ENCODE measurements at places on chromosomes 1 and 21. TPM values are rescaled to one million over a fixed set of nuclear protein-coding genes. Genes with fewer than 3 reads are reported as not detected.

Gene PAPPA2
- under 0.01 TPM for total RNA-seq

Gene C2CD4D
- 0.25 TPM for total RNA-seq

Gene DCDC2B
- total RNA-seq = not detected

Gene ZNF683
- total RNA-seq = not detected

Gene PTPN22
- total RNA-seq = 0.26 TPM

Gene OR2T11
- not detected for total RNA-seq

Gene FOXO6
- total RNA-seq = not detected

Data from dermis microvascular lymphatic vessel endothelial cell (primary cell).